ENCODE measurements at places on chromosomes 6 and 20.

- no peak for DNase-seq
These were observed 280.5 kb downstream of the ADGRB3 start for GRCh38 chr6:68915586-68915985.

- no peak for DNase-seq
These were observed 106.6 kb upstream of the SNX9 start for GRCh38 chr6:157716251-157716995.

DNA sequence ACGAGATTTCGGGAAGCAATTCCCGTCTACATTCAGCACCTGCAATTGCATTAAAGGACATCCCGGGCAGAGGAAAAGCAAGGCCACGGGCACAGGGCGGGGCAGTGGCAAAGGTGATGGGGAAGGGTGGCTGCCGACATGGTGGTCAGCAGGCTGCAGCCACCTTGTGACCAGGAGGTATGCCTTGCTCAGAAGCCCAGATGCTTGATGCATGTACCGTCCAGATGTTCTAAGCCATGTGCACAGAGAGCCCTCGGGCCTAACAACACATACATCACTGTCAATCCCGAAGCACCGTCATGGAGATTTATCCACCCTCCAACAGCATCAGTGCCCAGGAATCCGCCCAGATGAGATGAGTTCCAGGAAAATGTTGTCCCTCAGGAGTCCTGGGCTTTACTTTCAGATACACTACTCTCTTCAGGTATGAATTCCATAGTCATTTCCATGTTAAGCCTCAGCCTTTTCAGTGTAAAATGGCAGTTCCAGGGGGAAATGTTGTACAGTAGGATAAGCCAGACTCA, 77.8 kb upstream of the FRMD1 start:
- DNase-seq = no peak

DNA sequence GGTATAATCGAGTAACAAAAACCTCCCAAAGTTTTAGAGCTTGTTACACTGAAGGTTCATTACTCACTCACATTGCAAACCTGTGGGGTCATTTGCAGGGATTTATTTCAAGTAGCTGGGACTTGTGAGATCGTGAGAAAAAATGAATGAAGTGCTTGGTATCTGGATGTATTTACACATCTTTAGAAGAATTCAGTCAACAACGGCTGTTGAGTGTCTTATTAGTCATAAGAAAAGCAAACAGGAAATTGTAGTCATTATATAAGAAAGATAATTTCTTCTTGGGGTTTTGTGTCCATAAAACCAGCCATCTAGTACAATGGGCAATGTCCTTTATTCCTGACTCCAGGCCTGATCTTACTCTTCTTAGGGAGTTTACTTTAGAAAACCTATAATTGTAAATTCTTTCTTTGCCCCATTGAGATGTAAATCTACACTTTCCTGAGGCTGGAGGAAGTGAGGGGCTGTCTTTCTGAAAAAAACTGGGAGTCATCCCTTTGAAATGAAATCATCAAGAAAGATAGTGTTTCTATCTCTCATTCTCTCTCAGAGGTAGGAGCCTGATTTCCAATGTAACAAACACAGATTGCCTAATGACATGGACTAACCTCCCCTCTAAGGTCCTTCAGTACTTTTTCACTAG, 202.5 kb upstream of the ASCC3 start:
- DNase-seq = no peak

- no peak for DNase-seq
These were observed 23.4 kb upstream of the PTGIS start for GRCh38 chr20:49591217-49591865.

DNA sequence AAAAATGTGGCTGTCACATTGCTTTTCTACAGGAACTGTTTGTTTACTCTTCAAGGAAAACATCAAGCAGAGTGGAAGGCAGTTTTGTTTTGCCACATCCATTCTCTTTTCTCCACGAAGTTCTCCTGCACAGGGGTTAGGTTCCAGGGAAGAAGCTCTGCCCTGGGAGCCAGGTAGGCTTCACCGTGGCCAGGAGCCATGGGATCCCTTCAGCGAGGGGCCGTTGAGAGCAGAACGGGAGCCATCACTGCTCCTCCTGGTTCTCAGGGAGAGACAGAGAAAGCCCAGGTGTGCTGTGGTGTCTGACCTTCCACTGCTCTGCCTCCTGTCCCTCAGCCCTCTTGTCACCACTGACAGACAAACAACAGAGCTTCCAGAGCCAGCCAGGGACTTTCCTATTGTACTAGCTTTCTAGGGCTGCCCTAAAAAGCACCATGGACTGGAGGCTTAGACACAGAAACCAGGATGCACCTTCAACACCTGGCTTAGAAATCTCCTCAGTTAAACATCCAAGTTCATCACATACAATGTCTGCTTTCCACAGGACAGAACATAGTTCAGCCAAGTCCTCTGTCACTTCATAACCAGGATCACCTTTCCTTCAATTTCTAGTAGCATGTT, 75.6 kb upstream of the SLC22A23 start:
- DNase-seq = no peak

- no peak for DNase-seq
These were observed 19.1 kb downstream of the BMP2 start for GRCh38 chr20:6786548-6786947.

- DNase-seq = no peak
These were observed 17.6 kb downstream of the RMND1 start for GRCh38 chr6:151434369-151434768.

- no peak for DNase-seq
These were observed at the start of gene THBD for GRCh38 chr20:23049201-23050075. THBD (minus strand) TSS chr20:23049672; CDS start chr20:23049504, 168 bp downstream.

Measured in NCI-H1694 treated with DMSO at 0.1 percent for 48 hours (cell line).